ENCODE measurements at places on chromosomes 5 and 9. TPM values are rescaled to one million over a fixed set of nuclear protein-coding genes. Genes with fewer than 3 reads are reported as not detected.
A peak's percentile ranks its signal among the peaks of the same experiment; 100 is the strongest.

The CAMK2A gene
- total RNA-seq: not detected

The DPYSL3 gene
- total RNA-seq: not detected

The SLC28A3 gene
- not detected for total RNA-seq

The GABRA6 gene
- not detected for total RNA-seq

The SOX30 gene
- 0.10 TPM for total RNA-seq

GRCh38 chr9:91061506-91061905, 259.9 kb downstream of the SYK start:
- H3K4me1 ChIP-seq: peaks cover 25% of the 10 kb centered on the region
- H3K4me3 ChIP-seq: no peak overlapping the region
- H3K27me3 ChIP-seq: no peaks in the 10 kb centered on the region
- H3K27ac ChIP-seq: no peak overlapping the region
- H3K36me3 ChIP-seq: no peaks in the 10 kb centered on the region

DNA sequence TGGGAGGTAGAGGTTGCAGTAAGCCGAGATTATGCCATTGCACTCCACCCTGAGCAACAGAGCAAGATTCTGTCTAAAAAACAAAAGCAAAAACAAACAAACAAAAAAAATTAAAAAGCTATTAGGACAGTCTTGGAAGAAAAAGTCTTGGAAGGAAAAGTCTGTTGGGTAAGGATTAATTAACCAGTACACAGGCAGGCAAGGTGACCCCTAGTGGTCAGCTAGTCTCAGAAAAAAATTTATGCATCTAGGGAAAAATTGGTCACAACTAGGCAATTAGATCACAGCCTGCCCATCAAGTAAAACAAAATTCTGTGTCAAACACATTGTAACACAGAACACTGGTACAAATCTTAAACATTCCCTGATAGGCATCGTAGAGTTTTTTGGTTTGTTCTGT, 6.7 kb upstream of the ANKRD18B start:
- H3K4me1 ChIP-seq: no peaks in the 10 kb centered on the region
- DNase-seq: no peak
- H3K4me3 ChIP-seq: no peak overlapping the region
- H3K36me3 ChIP-seq: no peaks in the 10 kb centered on the region
- H3K27ac ChIP-seq: no peak overlapping the region

- no peak overlapping the region for H3K4me3 ChIP-seq
- H3K36me3 ChIP-seq: no peaks in the 10 kb centered on the region
- DNase-seq: no peak
- H3K27ac ChIP-seq: no peak overlapping the region
Observed at GRCh38 chr9:107142430-107142829, 140.6 kb upstream of the RAD23B start.

- H3K36me3 ChIP-seq: no peaks in the 10 kb centered on the region
- no peak overlapping the region for H3K4me3 ChIP-seq
- no peak for DNase-seq
- H3K27ac ChIP-seq: no peak overlapping the region
- no peaks in the 10 kb centered on the region for H3K4me1 ChIP-seq
Observed at GRCh38 chr9:104269996-104270963, 176.2 kb downstream of the SMC2 start.

DNA sequence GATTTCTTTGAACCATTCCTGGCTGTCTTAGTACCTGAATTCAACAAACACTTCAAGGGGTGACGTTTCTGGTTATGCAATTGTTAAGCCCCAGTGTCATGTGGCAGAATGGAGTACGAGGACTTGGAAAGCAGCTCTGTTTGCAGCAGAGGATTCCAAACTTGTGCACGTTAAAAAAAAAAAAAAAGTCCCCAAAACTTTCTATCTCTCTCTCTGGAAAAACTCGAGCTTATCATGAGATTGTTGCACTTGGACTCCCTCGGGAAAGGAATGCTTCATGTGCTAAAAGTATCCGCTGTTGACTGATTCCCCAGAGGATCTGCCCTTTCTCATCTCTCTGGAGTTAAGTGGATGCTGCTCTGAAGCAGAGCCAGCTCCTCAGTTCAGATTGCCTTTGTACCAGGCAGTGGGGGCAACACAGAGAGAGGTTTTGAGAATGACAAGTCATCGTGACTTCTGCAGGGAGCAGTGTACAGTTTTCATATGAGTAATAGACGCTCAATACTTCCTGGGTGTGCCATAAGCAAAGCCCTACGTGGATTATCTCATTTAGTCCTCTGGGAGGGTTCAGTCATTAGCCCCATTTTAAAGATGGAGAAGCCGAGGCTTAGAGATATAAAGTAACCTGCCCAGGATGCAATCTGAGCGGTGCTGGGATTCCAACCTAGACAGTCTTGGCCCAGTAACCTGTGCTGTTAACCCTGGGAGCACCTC, 28.1 kb downstream of the TMOD1 start:
- H3K27ac ChIP-seq: no peak overlapping the region
- no peak for DNase-seq
- no peak overlapping the region for H3K4me3 ChIP-seq
- H3K27me3 ChIP-seq: peaks cover 5% of the 10 kb centered on the region

DNA sequence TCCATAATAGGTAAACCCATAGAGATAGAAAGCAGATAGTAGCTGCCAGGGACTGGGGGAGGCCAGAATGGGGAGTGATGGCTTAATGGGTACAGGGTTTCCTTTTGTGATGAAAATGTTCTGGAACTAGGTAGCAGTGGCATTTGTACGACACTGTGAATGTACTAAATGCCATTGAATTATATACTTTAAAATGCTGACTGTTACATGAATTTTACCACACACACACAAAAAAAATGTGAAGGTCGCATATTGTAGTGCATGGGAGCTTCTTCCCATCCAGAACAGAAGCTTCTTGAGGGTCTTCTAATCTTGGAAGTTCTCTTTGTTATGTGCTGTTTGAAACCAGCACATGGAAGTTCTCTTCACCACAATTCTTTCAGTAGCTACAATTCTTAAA, 19.9 kb upstream of the ANP32B start:
- H3K27me3 ChIP-seq: peaks cover 13% of the 10 kb centered on the region
- no peak for DNase-seq
- no peaks in the 10 kb centered on the region for H3K36me3 ChIP-seq
- H3K4me1 ChIP-seq: no peaks in the 10 kb centered on the region
- no peak overlapping the region for H3K4me3 ChIP-seq
- no peak overlapping the region for H3K27ac ChIP-seq

- H3K27ac ChIP-seq: peak overlapping the region; percentile 70
- no peak for DNase-seq
- peaks cover 10% of the 10 kb centered on the region for H3K27me3 ChIP-seq
- H3K36me3 ChIP-seq: peaks cover 19% of the 10 kb centered on the region
- H3K4me1 ChIP-seq: peaks cover 28% of the 10 kb centered on the region
Observed at GRCh38 chr5:178627259-178627598, 379 bp upstream of the CLK4 start.

DNA sequence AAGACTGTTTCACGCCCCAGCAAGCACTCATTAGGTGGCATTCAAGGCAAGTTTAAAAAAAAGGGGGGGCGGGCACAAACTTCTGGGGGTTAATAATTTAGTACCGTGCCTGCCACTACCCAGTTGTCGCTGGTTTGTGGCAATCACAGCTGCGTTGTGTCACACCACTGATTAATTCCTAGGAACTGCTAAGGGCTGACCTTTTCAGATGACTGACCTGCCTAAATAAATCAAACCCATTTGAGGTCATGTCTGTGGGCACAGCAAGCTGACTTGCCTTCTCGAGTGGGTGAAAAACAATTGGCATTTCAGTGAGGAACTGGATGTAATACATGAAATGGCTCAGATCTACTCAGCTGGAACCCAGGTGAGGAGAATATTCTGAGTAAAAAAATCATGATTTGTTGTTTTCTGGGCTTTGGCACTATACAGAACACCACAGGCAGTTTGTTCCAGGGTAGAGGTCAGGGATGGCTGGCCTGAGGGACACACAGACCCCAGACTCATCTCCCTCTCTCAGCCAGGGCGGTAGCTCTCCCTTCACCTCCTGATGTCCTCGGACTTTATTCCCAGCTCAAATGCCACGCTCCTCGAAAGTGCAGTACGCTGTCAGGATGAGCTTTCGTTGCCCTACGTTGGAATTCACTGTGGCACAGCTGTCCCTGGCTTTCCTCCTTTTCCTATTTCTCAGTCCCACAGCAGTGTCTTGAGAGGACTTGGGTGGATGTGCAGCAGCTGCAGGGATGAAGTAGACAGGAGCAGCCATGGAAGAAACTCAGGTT, 15.5 kb upstream of the MGAT1 start:
- no peaks in the 10 kb centered on the region for H3K27me3 ChIP-seq
- no peak for DNase-seq
- H3K36me3 ChIP-seq: no peaks in the 10 kb centered on the region

- no peak overlapping the region for H3K27ac ChIP-seq
- H3K27me3 ChIP-seq: no peaks in the 10 kb centered on the region
- H3K4me3 ChIP-seq: no peak overlapping the region
- no peak for DNase-seq
Observed at GRCh38 chr5:158265931-158266700, 407.2 kb upstream of the CLINT1 start.

- no peak overlapping the region for H3K27ac ChIP-seq
- no peak for DNase-seq
- H3K4me3 ChIP-seq: no peak overlapping the region
- peaks cover 9% of the 10 kb centered on the region for H3K27me3 ChIP-seq
- peaks cover 15% of the 10 kb centered on the region for H3K4me1 ChIP-seq
- H3K36me3 ChIP-seq: no peaks in the 10 kb centered on the region
Observed at GRCh38 chr5:180669661-180670060, 20.3 kb upstream of the FLT4 start.

DNA sequence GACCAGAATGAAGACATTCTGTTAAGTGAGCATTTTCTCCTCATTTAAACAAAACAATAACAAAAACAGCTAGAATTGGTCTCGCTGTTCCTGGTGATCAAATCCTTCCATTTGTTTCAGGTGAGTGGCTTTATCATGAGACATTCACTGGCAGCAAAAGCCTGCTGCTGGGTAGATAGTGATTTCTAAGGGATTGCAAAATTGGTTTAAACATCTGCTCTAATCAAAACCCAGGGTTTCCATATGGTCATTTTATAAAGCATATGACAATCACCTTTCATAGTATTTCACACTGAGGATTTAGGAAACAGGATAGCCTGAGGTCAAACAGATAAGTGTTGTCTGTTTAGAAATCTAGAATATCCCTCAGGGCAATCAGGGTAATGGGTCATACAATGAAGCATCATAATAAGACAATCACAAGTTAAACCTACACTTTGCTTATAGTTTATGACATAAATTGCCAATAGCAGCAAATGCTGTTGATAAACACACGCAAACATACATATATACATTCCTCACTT, 769.6 kb upstream of the C9orf72 start:
- no peaks in the 10 kb centered on the region for H3K27me3 ChIP-seq
- no peak overlapping the region for H3K27ac ChIP-seq
- no peak for DNase-seq
- H3K4me1 ChIP-seq: no peaks in the 10 kb centered on the region
- H3K36me3 ChIP-seq: no peaks in the 10 kb centered on the region
- H3K4me3 ChIP-seq: no peak overlapping the region

GRCh38 chr9:84670138-84671041, 861 bp downstream of the NTRK2 start:
- peaks cover 10% of the 10 kb centered on the region for H3K4me1 ChIP-seq
- no peaks in the 10 kb centered on the region for H3K36me3 ChIP-seq
- peaks cover 55% of the 10 kb centered on the region for H3K27me3 ChIP-seq
- H3K27ac ChIP-seq: no peak overlapping the region

DNA sequence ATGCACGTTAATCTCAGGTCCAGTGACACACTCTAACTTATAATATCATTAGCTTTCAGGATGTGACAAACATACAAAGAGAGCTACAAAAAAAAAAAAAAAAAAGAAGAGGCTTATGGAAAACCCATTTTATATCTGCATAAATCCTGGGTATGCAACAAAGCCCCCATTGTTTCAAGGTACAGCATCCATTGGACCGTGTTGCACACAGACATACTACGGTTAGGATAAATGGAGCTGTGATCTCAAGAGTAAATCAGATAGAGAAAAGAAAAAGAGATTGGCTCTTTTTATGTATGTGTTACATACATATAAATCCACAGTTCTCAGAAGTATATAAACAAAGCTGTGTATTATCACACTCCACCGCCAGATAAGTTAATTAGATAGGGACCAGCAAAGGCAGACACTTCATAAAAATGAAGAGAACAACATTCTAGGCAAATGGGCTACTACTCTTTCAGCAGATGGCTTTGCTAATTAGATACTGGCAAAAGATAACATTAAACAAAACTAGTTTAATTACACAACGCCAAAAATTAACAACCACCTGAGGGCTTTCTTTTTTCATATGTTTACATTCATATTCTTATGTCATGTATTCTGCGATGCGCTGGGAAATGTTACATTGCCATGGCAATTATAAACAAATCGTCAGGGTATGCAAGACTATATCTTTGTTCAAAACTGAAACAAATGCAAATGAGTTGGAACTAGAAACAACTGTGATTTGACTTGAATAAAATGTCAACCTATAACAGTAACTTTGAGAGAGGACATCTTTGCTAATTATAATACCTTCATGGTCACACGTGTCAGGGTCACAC, 304.2 kb downstream of the SEMA5A start:
- no peak for DNase-seq
- H3K4me3 ChIP-seq: no peak overlapping the region
- H3K27ac ChIP-seq: no peak overlapping the region
- no peaks in the 10 kb centered on the region for H3K4me1 ChIP-seq
- no peaks in the 10 kb centered on the region for H3K27me3 ChIP-seq

DNA sequence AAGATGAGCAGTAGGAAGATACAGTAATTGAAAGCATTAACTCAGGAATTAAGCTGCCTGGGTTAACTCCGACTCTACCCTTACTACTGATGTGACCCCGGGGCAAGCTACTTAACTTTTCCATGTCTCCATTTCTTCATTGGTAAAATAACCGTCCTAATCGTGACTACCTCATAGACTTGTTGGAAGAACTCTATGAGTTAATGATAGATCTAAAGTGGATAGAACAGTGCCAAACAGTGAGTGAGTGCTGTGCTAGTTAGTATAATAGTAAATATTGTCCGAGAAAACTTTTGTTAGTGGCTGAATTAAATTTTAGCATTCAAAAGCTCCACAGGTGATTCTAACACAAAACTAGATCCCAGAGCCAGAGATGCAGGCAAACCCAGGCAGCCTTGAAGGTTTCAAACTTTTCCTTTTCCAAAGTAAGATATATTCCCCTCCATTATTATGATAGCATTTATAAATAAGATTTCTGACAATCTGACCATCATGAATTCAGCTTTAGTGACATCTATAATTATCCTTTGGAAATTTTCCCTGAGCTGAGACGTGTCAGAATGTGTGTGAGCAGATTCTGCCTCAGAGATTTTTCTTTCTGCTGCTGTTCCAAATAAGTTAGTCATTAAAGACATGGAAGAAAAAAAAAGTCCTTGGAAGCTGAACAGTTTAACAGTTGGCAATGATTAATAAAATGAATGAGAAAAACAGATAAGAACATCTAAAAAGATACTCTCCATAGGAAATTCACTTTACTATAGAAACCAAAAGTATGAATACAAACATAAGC, 369.5 kb downstream of the PRELID2 start:
- no peaks in the 10 kb centered on the region for H3K27me3 ChIP-seq
- no peak for DNase-seq
- H3K4me1 ChIP-seq: no peaks in the 10 kb centered on the region
- H3K4me3 ChIP-seq: no peak overlapping the region
- no peaks in the 10 kb centered on the region for H3K36me3 ChIP-seq

- no peaks in the 10 kb centered on the region for H3K27me3 ChIP-seq
- no peak for DNase-seq
- peak overlapping the region; percentile 71 for H3K27ac ChIP-seq
- H3K4me1 ChIP-seq: peaks cover 11% of the 10 kb centered on the region
Observed at GRCh38 chr5:149439899-149440542, 60.9 kb upstream of the IL17B start.

Data from activated CD8-positive, alpha-beta T cell treated with anti-CD3 and anti-CD28 coated beads, Interleukin-2, amount 10 ng/mL, durations not matched to agents 7 days and 5 days (primary cell).